ENCODE measurements at places on chromosomes 7 and 10.

- DNase-seq = no peak
These were observed 165.9 kb upstream of the SH2B2 start for GRCh38 chr7:102120666-102121195.

DNA sequence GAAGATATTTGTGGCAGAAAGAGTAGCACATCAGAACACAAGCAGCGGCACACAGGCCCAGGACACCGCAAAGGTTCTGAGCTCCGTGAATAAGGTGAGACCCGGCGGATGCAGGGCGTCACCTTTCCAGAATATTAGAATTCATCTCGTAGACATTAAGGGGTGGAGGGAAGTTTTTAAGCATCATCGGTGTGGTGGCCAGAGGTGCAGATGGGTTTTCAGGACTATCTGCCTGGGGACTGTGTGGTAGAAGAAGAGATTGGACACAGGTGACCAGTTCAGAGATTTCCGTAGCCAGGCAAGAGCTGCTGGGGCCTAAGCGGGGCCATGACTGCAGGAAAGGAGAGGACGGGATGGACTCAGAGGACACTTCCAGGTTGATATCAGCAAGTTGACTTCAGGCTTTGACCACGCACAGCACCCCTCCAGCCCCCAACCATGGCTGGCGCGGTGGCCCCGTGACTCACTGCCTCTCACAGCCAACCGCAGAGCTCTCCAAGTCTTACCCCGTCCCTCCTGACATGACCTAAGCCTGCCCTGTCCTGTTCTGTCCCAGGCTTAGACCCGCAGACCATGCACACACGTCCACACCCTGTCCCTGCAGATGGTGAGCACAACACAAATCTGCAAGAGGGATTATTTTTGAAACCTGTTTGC, 97.2 kb downstream of the OAT start:
- no peak for DNase-seq

GRCh38 chr7:99653754-99654153, 26.0 kb downstream of the CYP3A5 start:
- DNase-seq = no peak

GRCh38 chr10:130021383-130021950, 57.4 kb upstream of the EBF3 start:
- DNase-seq = no peak

DNA sequence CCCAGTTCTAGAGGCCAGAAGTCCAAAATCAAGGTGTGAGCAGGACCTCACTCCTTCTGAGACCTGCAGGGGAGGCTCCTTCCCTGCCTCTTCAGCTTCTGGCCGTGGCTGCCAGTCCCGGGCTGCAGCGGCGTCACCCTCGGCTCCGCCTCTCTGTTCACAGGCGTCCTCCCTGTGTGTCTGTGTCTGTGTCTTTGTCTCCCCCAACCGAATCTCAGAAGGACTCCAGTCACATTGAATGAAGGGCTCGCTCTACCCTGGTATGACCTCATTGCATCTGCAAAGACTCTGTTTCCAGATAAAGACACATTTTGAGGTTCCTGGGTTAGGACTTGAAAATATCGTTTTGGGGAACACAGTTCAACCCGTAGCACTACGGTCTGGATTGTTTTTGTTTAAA, 33.1 kb upstream of the GALNT11 start:
- DNase-seq = no peak

DNA sequence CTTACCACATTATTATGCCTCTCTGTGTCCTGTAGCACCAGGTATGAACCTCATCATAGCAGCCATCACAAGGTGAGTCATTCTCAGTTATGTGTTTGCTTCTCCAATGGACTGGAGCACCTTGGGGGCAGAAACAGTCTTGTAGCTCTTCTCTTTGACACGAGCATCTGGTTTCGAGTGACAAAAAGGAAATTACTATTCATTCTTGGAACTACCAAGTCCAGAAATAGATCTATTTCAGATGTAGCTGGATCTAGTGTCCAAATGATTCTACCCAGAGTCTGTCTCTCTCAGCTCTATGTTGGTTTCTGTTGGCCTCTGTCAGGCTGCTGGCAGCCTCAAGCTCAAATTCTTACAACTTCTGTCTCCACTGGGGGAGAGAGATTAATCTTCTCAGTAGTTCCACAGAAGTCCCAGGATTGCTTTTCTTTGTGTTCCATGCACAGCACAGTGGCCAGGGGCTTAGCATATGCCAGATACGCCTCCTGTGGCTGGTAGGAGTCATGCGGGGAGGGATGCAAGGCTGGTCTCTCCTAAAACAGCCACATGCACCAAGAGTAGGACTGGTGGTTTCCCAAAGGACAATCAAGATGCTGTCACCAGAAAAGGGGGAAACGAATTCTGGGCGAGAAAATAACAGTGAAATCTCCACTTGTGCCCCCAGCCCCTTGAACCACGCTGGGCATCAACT, 37.2 kb upstream of the PAPSS2 start:
- DNase-seq = no peak

GRCh38 chr7:37920849-37921805, 687 bp downstream of the EPDR1 start:
- DNase-seq = no peak

- DNase-seq = no peak
These were observed 58.3 kb upstream of the GTF2I start for GRCh38 chr7:74599244-74599643.

- DNase-seq = no peak
These were observed 121.9 kb downstream of the GFRA1 start for GRCh38 chr10:116151076-116151475.

GRCh38 chr7:25752154-25752553, 399.8 kb upstream of the NFE2L3 start:
- DNase-seq = no peak

GRCh38 chr10:130350996-130351395, 214.8 kb downstream of the GLRX3 start:
- DNase-seq = no peak

GRCh38 chr10:132599732-132600131, 62.1 kb downstream of the INPP5A start:
- no peak for DNase-seq

- DNase-seq = no peak
These were observed 83.9 kb downstream of the CADPS2 start for GRCh38 chr7:122802301-122802751.

DNA sequence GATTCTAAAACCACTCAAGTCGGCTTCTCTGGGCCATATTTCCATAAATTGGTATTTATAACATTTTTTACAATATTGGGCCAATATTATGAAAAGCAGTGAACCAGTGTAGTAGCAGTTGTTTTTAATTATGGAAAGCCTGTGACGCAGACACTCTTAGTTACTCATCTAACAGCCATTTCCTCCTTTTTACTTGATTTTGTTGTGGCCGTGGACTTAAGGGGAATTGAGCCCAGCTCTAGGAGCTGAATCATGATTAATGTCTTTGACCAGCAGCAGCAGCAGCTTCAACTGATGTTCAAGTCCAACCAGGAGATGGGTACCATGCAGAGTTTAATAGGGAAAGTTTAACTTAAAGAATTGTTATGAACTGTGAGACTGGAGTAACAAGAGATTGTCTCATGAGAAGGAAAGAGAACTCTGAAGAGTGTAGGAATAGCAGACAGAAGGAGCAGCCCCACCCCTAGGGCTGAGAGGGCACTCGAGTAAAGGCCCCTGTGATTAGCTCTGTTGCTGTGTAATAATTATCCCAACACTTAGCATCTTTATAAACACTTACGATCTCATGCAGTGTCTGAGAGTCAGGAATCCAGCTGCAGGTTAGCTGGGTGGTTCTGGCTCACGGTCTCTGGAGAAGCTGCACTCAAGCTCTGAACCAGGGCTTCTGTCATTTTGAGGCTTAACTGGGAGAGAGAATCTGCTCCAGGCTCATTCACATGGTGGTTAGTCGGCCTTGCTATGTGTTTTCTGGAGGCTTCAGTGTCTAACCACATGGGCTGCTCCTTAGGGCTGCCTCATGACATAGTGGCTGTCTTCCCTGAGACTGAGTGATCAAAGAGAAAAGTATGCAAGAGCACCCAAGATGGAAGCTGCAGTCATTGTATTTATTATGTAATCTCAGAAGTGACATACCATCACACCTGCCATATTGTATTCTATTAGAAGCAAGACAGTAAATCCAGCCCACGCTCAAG, 4.6 kb downstream of the LANCL2 start:
- DNase-seq = no peak

DNA sequence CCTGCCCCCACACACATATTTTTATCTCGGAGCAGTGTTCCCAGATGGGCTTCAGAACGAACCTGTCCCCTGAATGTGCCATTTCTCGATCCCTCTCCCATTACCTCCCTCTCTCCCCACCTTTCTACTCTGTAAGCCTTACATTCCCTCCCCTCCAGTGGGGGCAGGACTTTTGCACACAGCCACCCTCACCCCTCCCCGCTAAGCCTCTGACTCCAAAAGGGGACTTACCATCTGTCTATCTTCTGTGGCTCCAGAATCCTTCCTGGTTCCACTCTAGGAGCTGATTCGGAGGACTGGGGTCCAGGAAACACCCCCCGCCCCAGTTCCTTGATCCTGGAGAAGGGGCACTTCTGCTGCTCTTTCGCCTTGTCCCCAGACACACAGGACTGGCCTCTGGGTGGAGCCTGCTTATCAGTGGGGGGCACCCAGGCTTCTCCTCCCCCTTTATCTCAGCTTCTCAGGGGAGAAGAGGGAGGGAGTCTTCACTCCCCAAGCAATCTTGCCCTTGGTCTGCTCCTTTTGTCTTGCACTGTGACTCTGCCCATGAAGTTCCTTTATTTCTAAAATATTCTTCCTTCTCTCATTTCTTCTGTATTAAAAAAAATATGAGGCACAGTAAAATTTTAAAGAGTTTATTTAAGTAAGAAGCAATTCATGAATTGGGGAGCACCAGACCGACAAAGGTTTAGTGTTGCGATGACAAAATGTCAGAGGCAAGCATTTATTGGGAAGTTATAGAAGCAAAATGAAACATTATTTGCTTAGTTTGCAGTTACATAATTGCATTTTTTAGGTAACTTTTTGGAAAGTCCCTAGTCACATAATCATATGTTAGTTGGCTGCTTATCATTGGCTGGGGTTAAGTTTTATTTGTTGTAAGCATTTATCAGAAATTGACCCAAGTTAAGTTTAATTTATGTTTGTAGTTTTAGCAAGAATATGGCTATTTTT, at the start of gene KEL:
Gene KEL, minus strand, starts transcription at position 391 of the 954 bp plus-strand sequence. Its CDS starts 157 bp downstream, at position 234.
- DNase-seq = no peak

- DNase-seq = no peak
These were observed 257.1 kb downstream of the CAMK1D start for GRCh38 chr10:12606461-12606860.

- no peak for DNase-seq
These were observed 62.1 kb upstream of the COL13A1 start for GRCh38 chr10:69739634-69740033.

- no peak for DNase-seq
These were observed 166.6 kb downstream of the KIF20B start for GRCh38 chr10:89867964-89868363.

- DNase-seq = no peak
These were observed 189.7 kb downstream of the THSD7A start for GRCh38 chr7:11642276-11642675.

DNA sequence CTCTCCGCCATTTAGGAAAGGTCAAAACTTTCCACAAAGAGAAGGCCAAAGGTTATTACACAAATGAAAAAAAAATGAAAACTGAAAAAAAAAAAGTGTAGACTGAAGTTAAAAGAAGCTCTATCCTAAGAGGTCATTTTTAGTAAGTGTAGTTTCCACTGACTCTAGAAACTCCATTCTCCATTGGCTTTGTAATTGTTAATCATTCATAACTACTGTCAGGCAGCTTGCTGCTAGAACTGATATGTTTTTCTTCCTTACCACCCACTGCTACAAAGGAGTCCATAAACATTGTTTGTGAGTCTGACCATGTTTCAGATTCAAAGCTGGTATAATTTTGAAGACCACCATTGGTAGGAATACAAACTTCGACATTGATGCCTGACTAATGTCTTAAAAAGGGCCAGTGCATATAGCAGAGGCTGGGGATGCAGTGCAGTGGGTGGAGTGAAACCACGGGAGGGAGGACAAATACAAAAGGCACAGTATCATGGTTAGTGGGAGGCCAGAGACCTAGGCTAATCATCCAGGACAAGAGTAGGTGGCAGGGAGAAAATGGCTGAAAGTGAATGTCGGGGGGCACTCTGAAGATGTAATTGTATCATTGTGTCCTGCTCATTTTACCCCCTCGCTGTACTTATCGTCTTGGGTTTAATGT, 16.9 kb upstream of the DYNC1I1 start:
- no peak for DNase-seq

DNA sequence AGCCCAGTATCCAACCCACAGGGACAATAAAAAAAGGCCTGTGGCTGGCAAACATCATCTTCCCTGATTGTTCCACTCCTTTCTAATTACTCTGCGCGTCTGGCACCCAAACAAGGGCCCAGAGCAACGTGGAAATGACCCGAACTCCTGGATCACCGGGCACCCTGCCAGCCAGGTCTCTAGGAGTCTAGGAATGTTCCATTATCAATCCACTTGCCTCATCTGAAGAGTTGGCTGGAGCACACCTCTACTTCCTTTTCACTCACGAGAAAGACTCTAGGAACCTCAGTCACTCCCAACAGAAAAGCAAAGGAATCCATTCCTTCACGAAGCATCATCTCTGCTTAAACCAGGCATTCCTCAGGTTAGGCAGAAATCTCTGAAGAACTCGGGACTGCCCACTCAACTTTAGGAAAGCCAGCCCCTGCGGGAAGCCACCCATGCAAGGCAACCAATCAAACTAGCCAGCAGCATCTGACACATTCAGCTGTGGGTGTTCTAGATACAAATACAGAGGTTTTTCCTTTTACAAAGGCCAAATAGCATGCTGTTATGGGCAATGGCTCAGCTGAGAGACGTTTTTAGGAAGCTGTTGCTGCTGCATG, 37.7 kb downstream of the ATXN7L1 start:
- no peak for DNase-seq

GRCh38 chr7:46522354-46522906, 601.4 kb upstream of the IGFBP3 start:
- no peak for DNase-seq

- no peak for DNase-seq
These were observed 75.2 kb downstream of the CLEC2L start for GRCh38 chr7:139598642-139599041.

- DNase-seq = no peak
These were observed 9.4 kb downstream of the STRIP2 start for GRCh38 chr7:129443612-129444011.

DNA sequence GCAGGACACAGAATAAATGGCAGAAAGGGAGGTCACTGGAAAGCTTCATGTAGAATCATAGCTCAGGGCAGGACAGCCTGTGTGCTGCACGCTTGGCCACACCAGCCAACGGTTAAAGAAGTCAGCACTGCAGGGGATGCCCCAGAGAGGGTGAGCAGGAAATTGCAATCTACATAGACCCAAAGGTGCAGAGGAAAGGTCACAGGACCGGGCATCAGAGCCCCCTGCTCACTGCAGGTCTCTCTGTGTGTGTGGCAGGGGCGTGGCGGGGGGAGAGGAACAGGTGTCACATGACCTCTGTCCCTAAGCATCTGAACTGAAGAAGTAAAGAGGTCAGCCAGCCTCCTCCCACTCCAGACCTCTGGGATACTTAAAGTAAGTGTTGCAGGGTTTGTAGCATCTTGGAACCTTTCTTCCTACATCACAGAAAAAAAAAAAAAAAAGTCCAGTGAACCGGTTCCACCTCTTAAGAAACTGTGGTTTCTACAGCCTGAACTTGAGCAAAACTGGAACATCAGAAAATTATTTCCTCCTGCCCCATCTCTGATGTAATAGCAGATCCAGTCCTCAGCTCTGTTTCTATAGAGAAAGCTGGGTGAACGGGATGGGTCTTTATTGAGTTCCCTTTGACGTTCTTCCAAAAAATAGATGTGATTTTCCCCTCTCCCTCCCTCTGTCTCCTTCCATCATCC, 64.3 kb downstream of the RGS10 start:
- DNase-seq = no peak

Data from epithelial cell of prostate (primary cell).